NCI-H748 treated with DMSO at 0.1 percent for 48 hours (cell line): ENCODE measurements at places on chromosomes 6 and 20.
A peak's percentile ranks its signal among the peaks of the same experiment; 100 is the strongest.

DNA sequence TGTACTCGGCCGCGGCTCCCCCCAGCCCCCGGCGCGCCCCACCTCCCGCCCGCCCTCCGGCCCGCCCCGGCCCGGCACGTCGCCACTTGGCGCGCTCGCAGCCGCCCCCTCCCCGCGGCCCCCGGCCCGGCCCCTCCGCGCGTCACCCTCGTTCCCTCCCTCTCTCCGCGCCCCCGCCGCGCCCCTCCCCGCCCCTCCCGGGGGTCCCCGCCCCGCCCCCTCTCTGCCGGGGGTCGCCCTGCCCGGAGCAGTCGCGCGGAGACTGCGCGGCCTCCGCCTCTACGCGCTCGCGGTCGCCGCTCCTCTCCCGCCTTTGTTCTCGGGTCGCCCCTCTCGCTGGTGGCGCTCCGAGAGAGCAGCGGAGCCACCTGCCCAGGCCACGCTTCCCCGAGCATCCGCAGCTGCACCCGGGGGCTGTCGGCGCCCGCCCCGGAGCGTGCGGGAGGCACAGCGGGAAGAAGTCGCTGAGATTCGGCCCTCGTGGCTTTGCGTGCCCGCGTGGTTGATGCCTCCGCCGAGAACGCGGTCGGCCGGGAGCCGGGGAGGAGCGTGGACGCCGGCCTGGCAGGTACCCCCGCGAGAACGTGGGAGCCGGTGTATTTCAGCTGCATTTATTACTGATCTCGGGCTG lies at the start of gene PHF10:
Gene PHF10 (minus strand): TSS at position 7 of the 631 bp plus-strand sequence. CDS start 569 bp downstream, outside the sequence.
- DNase-seq = peak; percentile 45

- DNase-seq = no peak
These were observed 51.6 kb upstream of the DACT2 start for GRCh38 chr6:168371185-168371584.

- DNase-seq = no peak
These were observed 49.3 kb downstream of the PACRG start for GRCh38 chr6:162777091-162777490.

DNA sequence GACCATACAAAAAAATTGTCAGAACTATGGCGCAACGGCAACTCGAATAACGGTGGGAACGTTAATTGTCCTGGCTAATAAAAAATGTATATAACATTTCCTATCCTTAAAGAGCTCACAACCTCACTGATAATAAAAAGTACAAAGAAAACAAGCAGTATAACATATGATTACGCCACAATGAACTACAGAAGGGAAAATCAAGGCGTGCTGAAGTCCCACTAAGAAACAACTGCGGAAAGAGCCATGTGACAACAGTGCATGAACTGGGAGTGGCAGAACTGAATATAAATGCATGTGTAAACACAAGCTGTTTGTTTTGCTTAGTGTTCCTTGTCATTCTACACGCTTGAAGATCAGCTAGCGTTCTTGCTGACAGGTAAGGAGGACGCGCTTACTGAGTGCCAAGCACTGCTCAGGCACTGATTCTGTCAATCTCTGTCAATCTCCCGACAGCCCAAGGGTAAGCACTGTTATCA lies 466 bp upstream of the PSMB1 start:
- DNase-seq = no peak

- no peak for DNase-seq
These were observed 911.6 kb downstream of the TFAP2A start for GRCh38 chr6:9503111-9503761.

DNA sequence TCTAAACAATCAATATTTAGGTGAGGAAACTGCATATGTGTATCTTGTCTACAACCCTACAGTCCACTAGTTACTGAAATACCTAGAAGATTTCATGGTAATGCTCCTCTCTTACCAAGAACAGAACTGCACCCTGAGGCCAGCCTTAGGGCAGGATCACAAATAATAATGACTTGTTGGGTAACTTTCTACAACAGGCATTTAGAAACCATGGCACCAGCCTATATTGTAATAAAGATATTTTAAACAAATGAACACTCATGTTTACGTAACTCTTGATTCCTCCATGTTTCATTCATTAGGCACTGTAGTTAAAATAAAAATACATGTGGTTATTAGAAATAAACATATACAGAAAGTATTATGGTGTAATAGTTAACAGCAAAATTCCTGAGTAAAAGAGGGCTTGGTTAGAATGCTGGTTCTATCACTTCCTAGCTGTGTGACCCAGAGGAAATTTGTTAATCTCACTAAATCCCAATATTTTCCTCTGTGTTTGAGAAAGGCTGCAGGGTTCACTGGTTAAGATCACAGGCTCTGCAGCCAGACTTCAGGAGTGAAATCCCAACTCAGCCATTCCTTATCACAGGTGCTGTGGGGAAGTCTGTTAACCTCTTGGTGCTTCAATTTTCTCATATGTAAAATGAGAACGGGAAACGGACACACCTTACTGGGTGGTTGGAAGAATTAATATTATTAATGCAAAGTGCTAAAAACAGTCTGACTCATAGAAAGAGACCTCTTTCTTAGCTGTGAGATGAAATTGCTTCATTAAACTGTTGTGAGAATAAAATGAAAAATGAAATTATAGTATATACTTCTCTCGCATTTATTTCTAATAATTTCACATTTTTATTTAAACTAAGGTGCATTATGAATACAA lies 8.5 kb downstream of the HMGN3 start:
- DNase-seq = no peak

DNA sequence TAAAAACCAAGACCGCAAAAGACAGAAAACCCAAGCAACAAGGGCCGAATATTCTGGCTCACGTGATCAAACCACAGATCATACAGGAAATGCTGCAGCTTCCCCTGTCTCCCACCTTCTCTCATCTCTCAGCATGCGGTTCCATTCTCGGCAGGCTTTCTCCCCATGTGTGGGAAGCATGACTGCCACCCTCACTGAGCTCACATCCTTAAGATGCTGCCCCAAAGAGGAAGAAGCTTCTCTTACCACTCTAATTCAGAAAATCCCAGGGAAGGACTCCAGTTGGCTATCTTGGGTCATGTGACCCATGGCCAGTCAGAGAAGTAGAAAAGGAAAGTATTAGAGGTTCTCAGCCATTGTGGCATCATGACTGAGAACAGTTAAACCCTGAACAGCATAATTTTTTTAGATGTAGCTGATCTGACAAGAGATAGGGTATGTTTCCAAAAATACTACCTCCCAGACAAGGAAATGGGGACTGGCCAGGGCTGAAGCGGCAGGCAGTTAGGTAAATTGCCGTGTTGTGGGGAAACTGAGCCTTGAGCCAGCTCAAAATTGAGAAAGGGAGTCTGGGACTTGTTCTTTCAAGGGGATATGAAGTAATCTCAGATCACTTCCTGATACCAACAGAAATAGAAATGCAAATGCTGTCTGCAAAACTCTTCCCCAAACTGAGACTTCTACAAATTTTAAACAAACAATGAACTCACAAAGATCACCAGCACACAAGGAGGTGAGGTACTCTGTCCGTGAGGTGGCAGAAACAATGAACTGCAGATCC lies 37.1 kb upstream of the GRM4 start:
- no peak for DNase-seq

GRCh38 chr20:33863440-33864323 lies 52.5 kb downstream of the CHMP4B start:
- DNase-seq = no peak
